ENCODE measurements at places on chromosomes 12 and 14. TPM values are rescaled to one million over a fixed set of nuclear protein-coding genes. Genes with fewer than 3 reads are reported as not detected.

The SLC4A8 gene
- 1.9 TPM for total RNA-seq

The C12orf50 gene
- total RNA-seq = 0.36 TPM

The CEBPE gene
- 0.36 TPM for total RNA-seq

DNA sequence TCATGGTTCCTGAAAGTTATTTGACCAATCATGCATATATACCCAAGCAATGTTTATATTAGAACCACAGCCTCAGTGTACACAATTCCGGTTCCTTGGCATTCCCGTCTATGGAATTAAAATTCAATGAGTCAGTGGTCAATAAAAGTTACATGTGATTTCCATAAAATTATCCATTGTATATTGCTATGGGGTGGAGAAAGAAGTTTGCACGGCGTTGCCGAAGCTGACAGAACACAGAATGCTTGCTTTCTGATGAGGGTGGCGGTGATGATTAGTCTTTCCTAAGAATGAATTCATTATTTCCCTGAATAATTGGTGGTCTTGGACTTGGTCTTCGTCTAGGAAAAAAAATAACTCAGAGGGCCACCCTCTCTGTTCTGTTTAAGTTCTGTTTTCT lies 214.1 kb downstream of the ANO2 start:
- no peak for DNase-seq

The FAM181A gene
- total RNA-seq = not detected

The KLHDC1 gene
- total RNA-seq = 5.1 TPM
